ENCODE measurements at places on chromosomes 7 and 10. TPM values are rescaled to one million over a fixed set of nuclear protein-coding genes. Genes with fewer than 3 reads are reported as not detected.

- no peak for DNase-seq
These were observed 43.1 kb upstream of the GATAD1 start for GRCh38 chr7:92404170-92404614.

DNA sequence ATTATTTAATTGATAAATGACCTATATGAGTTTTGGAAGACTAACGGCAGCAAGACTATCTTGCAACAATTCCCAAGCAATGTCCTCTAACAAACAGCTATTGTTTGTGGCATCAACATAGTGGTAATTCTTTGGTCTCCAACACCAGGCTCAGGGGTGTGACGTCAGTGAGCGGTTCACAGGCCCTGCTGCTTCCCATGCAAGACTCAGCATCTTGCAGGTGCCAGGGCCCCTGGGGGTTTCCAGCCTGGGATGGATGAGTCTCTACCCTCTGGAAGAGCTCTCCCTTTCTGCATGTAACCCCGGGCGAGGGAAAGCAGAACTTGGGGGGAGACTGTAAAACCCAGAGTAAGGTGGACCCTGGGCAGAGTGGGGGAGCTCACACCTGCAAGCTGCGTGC, 164.7 kb downstream of the ACTR3B start:
- DNase-seq: no peak

- DNase-seq: no peak
These were observed 812 bp upstream of the IDE start for GRCh38 chr10:92574548-92575261.

DNA sequence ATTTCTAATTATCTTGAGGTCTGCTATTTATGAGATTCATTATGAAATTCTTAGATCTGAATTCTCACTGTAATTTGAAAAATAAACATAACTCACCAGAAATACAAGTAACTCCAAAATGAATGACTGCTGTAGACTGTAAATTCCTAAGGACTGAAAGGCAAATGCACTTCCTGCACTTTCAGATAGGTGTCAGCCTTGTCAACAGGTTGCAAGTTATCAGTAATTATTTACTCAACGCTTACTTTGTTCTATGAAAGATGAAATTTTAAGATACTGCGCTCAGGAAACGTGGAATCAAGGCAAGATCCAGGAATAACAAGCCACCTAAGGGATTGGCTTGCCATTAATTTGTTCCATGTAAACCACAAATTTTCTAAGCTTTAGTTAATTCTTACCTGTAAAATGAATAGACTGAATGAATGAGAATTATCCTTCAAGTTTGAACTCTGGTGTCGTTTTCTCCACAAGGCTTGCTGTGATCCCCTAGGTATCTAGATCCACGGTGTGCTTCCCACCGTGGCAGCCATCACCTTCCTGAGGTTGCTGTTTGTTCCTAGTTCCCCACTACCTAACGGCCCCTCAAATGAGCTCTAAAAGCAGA, 12.6 kb downstream of the DHX32 start:
- peak; percentile 42 for DNase-seq

DNA sequence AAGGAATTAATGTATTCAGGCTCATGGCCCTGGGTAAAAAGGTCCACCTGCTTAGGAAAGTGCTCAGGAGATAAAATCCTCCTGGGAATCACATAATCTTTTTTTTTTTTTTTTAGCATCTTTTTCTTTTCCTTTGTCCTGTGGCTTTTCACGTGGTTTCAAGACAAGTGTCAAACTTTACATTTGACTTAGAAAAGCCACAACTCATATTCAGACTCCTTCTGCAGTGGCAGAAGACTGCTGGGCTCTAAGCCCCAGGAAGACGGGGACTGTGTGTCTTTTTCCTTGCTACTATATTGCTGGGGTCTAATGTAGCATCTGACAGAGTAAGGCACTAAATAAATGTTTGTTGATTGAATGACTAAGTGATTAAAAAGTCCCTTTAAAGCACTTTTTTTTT, 127.5 kb upstream of the ANKRD1 start:
- DNase-seq: no peak

- DNase-seq: no peak
These were observed 487.6 kb downstream of the GLRX3 start for GRCh38 chr10:130623680-130624267.

DNA sequence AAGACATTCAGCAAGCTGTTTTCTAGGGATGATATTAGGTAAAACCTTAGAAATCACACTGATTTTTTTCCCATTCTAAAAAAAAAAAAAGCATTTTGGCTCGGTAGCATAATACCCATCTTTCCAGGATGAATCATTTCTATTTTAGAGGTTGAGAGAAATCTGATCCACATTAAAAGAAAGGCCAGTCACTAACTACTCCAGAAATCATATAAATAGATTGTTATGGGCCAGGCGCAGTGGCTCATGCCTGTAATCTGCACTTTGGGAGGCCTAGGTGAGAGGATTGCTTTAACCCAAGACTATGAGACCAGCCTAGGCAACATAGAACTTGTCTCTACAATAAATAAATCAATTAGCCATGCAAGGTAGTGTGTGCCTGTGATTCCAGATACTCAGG, 164.3 kb downstream of the BAMBI start:
- DNase-seq: peak; percentile 82

DNA sequence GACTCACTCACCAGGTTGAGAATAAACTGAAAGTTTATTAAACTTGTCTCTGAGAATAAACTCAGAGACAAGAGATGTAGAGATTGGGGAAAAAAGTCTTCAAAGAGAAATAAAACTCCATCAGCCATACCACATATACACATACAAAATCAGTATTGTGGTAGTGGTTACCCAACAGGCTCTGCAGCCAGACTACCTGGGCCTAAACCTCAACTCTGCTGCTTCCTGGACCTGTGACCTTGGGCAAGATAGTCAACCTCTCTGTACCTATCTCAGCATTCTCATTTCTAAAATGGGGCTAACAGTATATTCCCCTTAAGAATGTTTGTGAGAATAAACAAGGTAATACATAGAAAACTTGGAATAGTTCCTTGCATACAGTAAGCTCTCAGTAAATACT, 15.3 kb downstream of the TPK1 start:
- no peak for DNase-seq

GRCh38 chr7:16345979-16346958, 75.1 kb downstream of the CRPPA start:
- DNase-seq: peak; percentile 95

DNA sequence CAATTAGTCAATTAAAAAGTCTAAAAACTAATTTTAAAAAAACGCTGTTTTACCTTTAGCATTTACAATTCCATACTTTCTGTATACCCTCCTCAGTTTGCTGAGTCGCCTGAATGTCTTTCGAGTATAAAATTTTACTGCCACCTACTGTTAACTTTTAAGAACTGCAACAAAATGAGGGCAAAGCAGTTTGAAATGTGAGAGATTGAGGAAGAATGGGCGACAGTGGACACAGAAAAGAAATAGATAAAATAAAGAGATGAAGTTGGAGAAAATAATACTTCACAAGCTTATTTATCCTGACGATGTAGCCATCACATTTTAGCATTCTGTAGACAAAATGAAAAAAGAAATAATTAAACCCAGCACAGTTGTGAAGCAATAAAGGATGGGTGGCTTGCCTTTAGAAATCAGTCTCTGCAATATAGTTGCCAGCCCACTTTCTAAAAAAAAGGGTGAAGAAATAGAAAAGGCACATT, 110.8 kb upstream of the PTN start:
- peak; percentile 57 for DNase-seq

DNA sequence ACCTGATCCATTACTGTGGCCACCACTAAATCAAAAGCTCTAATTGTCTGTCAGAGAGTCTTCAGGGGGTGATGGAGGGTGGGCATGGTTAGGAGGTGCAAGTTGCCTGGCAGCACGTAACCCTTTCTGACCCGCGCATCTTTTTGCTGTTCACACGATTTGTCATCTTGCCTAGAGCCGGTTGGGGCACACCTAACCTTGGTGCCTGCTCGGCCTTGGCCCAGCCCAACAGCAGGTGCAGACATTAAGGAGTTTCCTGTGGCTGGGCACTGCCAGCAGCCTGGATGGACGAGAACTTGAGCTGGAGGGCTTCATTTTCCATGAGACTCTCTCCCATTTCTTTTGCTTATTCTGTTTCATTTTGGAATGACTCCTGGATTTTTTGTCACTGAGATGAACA, 41.0 kb upstream of the PTF1A start:
- no peak for DNase-seq

GRCh38 chr10:45408421-45409319, 34.7 kb downstream of the ALOX5 start:
- DNase-seq: no peak

DNA sequence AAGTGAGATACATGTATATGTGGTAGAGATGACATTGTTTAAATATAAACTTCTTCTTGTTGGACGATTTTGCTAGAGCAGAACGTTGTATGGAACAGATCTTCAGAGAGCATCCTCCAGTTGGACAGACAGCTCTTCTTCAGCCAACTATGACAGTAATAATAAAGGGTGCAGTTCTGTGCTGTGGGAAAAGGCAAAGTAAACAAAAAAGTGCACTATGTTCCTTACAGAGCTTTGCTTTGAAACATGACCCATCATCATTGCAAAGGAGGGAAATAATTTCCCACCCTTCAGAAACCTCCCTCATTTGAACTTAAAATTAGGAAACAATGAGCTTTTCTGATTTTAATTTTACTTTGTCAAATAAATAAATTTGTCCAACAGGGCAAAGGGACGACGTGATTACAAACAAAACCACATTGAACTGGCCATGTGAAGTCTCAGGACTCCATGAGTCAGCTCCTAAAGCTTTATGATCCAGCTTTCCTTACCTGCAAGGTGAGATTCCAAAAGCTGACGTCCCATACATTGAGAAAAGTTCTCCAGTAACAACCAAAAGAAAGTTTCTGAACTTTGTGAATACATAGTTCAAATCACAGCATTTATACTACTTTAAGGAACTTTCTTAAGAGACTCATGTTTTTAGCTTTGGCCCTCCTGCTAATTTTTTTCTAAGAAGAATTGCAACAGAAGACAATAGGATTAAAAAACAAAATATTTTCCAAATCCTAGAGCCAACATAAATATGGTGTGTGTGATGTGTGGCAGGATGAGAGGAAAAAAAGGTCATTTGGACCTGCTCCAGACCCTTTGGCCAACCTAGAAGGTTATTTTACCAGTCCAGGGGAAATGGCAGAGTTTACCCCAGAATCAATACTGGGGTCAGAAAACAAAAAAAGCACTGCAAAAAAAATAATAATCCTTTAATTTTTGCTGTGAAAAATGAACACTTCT, 565.4 kb upstream of the NRP1 start:
- DNase-seq: no peak

DNA sequence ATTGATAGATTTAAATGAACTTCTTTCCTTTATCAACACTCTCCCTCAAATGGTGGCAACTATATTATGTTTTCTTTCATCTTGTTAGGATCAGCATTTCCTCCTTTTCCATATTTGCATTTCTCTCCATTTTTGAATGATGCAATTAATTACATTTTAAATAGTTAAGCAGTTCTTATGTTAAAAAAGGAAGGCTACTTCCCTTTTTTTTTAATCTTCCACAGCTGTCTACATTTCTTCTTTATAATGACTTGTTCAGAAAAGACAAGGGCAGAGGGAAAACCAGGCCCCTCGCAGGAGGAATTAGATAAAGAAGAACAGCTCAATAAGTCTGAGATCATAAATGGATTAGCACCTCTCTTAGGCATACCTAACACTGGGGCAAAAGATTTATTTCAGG, 208.9 kb downstream of the ARL4A start:
- DNase-seq: no peak

GRCh38 chr10:86163522-86164173, 202.9 kb downstream of the GRID1 start:
- no peak for DNase-seq

GRCh38 chr7:107115762-107116540, 52.9 kb upstream of the HBP1 start:
- no peak for DNase-seq

DNA sequence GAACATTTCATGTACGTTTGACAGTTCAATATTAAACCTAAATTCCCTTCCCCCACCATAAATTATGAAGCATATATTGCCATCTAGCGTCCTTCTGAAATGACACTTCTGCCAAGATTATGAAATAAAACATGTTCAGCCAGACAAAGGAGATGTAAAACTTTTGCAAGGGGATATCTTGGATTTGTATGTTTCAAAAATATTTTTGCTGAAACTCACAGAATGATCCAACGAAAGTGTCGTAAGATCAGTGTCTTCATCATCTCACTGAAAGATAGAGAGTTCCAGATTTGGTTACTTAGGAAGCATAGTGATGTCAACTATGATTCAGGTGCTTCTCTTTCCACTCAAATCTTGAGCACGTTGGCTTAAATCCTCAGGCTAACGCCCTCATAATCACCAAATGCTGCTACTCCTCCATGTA, 904.3 kb downstream of the XPNPEP1 start:
- no peak for DNase-seq

GRCh38 chr10:112663234-112664125, 216.5 kb downstream of the VTI1A start:
- peak; percentile 33 for DNase-seq

- DNase-seq: no peak
These were observed 183.0 kb downstream of the LRRC4 start for GRCh38 chr7:127848241-127848640.

GRCh38 chr10:49353026-49353894, 42.6 kb downstream of the DRGX start:
- DNase-seq: no peak

- peak; percentile 31 for DNase-seq
These were observed 62.6 kb downstream of the ADK start for GRCh38 chr10:74213571-74214162.

Gene CH25H
- 0.49 TPM for total RNA-seq

Gene ANKRD7
- 4.6 TPM for total RNA-seq

Gene SGCE
- 164 TPM for total RNA-seq

Gene FAM13C
- total RNA-seq: 3.4 TPM

Gene ATG9B
- not detected for total RNA-seq

Gene OR9A2
- not detected for total RNA-seq

Gene MCM10
- total RNA-seq: 20.7 TPM

Gene AKR1D1
- total RNA-seq: not detected

All from RPMI7951 (cell line).